ENCODE measurements at places on chromosomes 11 and 22.

DNA sequence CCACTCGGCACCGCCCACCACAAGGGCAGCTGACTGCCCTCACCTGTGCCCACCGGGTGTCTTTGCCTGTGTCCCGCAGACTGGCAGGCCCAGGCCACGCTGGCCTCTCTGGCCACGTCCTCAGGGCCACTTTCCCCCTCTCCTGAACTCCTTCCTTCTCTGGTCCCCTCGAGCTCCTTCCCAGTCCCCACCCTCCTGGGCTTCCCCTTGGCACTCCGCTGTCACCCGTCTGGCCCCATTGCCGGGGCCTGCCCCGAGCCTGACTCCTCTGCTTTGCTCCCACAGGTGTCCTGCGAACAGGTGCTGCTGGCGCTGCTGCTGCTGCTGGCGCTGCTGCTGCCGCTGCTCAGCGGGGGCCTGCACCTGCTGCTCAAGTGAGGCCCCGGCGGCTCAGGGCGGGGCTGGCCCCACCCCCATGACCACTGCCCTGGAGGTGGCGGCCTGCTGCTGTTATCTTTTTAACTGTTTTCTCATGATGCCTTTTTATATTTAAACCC lies 14.2 kb downstream of the MCAT start:
- DNase-seq = no peak

DNA sequence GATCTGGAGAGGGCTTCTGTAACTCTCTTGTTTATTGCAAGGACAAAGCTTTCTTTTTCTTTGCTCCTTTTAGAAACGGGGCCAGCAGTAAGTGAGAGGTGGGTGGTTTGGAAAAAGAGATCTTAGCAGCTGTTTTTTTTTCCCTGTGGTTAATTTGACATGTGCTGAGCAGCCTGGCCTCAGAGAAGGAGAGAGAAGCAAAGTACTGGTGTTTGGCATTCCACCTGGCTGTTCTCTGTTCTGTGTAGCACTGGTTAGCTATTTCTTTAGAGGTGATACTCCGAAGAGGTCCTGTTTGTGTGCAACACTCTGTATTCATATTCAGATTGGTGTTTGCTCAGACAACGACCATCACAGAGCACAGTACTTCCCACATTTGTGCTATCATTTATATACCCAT lies 80.8 kb upstream of the SORL1-AS1 start:
- DNase-seq = no peak

DNA sequence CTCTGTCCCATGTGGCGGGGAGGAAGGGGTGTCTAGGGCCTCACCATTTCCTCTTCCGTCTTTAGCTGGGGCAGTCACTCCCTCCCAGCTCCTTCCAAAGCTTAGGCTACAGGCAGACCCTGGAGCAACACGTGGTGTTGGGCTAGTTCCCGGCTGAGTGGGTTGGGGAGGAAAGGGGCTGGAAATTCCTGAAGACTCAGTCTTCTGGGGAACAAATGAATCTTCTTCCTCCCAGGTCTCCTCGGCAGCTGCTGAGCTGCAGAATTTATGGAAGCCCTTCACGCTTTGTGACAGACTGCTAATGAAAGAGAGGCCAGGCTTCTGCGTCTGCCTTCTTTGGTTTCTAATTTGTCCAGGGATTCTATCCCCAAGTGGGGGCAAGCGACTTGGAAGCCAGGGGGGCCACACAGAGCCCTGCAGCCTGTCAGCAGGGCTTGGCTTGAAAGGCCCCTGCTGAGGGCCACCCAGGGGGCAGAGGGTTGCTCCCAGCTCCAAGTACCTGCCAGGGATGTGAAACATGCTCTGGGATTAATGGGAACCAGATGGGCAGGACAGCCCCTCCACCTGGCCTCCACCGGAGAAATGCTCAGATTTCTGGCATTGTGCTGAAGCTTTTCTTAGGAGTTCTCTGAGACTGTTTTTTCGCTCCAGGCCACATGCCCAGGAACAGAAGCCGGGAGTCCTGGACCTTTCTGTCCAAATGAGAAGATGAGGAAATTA lies 123.1 kb downstream of the PKNOX2 start:
- DNase-seq = no peak

DNA sequence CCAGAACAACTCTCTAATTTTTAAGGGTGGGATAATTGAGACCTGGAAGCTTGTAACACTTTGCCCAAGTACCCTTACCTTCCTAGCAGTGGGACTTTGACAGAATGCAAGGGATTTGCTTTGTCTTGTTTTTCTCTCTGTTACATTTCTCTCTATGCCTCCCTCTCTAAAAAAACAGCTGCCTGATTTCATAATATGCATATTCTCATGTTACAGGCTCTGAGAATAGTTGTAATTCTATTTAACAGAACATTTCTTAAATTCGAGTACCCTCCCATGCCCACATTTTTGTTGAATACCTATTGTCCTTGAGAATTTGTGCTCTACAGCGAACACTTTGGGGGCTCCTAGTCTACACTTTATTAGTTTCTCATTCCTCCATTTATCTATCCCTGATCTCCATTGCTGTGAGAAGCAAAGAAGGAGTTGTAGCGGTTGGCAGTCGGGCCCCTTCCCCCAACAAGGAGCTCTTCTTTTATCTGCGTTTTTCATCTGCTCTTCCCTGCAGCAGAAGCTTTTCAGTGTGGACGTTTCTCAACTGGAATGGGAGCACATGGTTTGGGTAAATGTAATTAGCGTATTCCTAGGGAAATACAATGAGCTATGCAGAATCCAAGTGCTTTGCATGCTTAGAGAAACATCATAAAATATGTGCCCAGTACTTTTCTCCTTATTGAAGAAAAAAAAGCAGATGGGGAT lies 117.7 kb upstream of the CCDC90B start:
- DNase-seq = no peak

GRCh38 chr11:34924714-34925113 lies 8.3 kb downstream of the PDHX start:
- no peak for DNase-seq

GRCh38 chr11:94543695-94544645 lies at the start of gene FUT4:
TSS of gene FUT4 (plus strand) at chr11:94543921. CDS start at chr11:94544134, 213 bp downstream.
- DNase-seq = peak; percentile 37

- no peak for DNase-seq
Observed at GRCh38 chr11:129283141-129283540, 91.0 kb upstream of the ARHGAP32 start.

DNA sequence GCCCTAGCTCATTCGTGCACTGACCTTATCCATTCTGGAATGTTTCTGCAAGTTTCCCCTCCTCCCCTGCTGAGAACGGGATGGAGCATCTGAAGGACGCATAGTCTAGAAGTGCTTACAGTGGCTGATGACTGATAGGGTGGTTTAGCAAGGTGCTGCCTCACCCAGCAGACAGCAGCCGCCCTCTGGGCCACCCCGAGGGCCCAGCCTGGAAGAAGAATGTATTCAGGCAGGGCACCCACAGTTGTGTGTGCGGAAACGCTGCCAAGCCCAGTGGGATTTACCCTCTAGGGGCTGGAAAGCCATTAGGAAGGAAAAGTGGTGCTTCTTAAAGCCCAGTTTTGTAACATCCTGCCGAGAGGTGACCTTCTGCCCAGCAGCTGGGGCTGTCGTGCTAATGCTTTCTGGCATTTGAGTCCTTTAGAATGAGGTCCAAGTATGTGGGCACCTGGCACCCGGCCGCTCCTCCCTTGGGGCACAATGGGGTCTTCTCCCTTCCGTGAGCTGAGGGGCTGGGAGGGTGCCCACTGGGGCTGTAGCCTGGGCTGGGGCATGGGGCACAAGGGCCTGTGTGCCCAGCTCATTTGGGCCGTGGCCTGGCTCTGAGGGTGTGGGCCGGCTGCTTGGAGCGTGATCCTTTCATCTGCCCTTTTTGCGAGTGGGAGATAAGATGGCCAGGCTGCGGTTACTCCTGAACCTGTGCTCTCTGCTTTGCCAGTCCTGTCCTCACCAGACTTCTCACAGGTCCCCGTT lies 14.4 kb downstream of the FBLN1 start:
- no peak for DNase-seq

GRCh38 chr11:26572770-26573402 lies 823 bp upstream of the MUC15 start:
- DNase-seq = no peak

GRCh38 chr11:60891103-60891741 lies 15.2 kb downstream of the PRPF19 start:
- DNase-seq = no peak

DNA sequence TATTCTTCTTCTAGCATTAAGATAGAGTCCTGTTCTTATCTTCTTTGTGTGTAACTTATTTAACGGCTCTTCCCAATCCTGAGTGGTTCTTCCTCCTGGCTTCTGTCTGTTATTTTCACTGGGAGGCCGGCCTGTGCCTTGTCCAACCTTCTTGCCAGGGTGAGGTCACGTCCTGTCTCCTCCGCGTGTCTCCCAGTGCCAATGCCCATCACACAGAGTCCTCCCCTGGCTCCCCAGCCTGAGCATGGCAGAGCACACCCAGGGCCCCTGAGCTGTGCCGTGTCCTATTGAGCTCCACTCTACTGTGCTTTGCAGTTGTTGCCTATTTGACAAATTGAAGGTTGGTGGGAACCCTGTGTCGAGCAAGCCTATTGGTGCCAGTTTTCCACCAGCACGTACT lies 487.3 kb downstream of the BRD1 start:
- no peak for DNase-seq

GRCh38 chr11:63710476-63711217 lies 29.3 kb downstream of the RTN3 start:
- DNase-seq = peak; percentile 91

DNA sequence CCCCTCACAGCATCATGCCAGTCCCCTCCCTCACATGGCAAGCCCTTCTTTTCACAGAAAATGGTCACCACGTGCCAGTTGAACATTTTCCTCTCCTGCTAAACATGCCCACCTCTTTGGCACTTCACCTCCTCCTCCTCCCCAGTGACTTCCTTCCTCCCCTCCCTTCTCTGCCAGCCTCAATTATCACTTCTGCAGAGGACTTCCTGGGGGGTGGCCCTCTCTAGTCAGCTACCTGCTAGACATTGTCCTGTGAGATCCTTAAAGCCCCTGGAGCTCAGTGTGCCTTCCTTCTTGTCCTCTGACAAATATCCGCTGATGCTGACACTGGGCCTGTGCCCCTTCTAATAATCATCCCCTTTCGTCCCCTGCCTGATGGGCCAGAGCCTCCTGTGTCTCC lies 43.2 kb upstream of the E2F8 start:
- no peak for DNase-seq

- no peak for DNase-seq
Observed at GRCh38 chr11:30825723-30826122, 239.6 kb upstream of the MPPED2 start.

GRCh38 chr11:24585192-24585591 lies 88.3 kb downstream of the LUZP2 start:
- DNase-seq = no peak

DNA sequence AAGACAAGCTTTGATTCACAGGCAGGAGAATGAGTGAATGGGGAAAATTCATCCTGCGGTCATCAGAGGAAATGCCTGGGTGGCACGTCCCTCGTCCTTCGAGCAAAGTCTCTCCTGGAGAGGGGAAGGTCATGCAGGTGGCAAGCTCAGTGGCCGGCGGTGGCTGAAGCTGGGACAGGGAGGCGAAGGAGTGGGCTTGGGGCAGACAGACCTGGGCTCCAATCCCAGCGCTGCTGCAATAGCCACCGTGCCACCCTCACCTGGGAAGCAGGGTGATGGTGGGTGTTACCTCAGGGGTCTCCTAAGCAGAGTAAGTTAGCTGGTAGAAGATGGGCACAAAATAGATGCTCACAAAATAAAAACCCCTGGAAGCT lies 22.4 kb upstream of the CACNG2 start:
- no peak for DNase-seq

- no peak for DNase-seq
Observed at GRCh38 chr22:43878079-43878795, 13.6 kb downstream of the PNPLA5 start.

DNA sequence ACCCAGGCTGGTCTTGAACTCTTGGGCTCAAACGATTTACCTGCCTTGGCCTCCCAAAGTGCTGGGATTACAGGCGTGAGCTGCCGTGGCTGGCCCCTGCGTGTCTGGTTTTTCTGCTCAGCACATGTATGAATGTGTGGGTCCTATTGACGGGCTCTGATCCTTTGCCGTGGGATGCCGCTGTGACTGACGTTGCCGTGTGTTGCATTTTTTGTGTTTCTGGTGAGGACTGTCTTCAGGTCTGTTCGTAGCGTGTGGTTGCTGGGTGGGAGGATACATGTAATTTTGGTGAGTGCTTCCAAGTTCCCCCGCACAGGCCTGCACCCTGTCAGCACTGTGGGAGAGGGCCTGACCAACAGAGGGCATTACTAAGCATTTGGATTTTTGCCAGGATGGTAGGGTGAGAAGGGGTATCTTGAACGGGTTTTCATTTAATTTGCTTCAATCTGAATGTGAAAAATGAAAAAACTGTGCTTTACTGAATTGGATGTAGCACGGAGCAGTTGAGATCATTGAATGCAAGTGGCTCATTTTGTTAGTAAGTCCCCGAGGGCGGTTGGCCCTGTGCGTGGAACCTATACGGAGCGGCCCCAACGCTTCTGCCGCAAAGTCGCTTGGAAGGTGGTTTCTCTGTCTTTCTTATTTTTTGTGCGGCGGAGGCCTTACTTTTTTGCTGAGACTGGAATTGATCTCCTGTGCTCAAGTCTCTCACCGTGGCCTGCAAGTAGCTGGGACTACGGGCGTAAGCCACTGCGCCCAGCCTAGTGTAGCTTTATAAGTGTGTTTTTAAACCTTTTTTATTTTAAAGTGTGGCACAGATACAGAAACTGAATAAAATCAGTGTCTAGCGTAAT lies 8.2 kb downstream of the ZBED4 start:
- no peak for DNase-seq

GRCh38 chr22:29037340-29037932 lies 24.2 kb downstream of the C22orf31 start:
- DNase-seq = no peak

GRCh38 chr22:47307822-47308221 lies 545.4 kb downstream of the TBC1D22A start:
- DNase-seq = no peak

DNA sequence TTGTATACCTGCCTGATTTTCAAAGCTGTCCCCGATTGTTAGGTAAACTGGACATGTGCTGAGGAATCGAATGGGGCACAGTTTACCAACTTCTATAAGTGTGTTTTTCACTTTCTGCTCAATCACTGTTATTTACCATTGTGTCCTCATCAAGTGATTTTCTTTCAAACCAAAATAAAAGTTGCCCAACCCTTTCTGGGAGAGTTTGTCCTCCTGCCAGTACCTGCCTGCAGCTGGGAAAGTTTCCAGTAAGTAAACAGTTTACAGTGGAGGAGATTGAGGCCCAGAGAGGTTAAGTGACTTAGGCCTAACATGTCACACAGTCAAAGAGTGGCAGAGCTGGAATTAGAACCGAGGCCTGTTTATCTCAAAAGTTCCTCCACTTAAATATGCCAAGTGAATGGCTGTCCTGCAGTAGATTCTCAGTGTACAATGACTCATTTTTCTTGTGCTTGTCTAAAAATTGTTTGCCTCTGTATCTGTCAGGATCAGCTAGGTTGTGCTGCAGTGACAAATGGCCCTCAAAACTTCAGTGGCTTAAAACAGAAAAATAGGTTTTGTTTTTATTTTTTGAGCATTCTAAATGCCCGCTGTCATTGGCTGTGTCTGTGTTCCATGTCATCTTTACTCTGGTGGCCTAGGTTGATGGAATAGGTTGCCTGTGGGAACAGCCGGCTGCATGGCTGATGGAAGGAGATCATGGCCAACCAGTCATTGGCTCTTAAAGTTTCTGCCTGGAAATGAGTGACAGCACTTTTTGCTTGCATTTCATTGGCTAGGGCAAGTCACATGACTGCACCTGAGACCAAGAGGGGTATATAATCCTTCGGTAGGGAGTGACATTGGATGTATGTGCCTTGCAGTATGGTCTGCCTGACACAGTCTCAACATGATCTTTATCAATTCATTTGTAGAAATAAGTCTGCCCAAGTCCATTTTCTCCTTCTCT lies 61.8 kb upstream of the CRYBB3 start:
- DNase-seq = no peak

GRCh38 chr22:34960005-34960404 lies 106.0 kb upstream of the ISX start:
- DNase-seq = no peak

Data from GM04503 (cell line).